ENCODE measurements at places on chromosomes 5 and 9.

DNA sequence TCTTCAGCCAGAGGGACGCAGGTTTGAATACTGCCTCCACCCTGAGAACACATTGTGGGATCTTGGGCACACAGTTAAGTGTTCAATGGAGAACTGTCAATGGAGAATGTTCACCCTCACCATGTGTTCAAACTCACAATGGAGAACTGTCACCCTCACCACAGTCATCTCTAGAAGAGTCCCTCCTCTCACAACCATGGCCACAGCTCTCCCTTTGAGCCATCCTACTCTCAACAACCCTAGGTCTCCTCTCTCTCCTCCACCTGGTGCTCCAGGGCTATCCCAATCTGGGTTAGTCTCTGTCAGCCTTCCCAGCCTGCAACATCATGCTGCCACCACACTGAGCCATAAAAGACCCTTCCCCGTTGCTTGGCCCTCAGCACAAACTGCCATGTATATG is 36.3 kb upstream of the HAND1 start:
- DNase-seq = no peak

GRCh38 chr5:94375801-94376200 is 242.6 kb downstream of the KIAA0825 start:
- no peak for DNase-seq

DNA sequence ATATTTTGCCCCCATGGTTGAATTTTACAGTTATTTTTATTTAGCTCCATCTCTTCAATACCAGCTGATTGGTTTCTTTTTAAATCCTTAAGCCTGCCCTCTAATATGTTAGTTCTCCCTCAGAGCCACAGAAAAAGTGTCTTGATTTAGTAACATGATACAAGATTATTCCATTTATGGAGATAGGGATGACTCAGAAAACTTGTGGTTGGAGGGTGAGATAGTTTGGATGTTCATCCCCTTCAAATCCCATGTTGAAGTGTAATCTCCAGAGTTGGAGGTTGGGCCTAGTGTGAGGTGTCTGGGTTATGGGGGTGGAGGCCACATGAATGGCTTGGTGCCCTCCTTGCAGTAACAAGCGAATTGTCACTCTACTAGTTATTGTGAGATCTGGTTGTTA is 115.7 kb downstream of the FBXO38 start:
- DNase-seq = no peak

GRCh38 chr5:38922199-38922598 is 76.4 kb downstream of the OSMR start:
- DNase-seq = no peak

GRCh38 chr5:38060354-38060753 is 198.0 kb upstream of the EGFLAM start:
- DNase-seq = no peak

DNA sequence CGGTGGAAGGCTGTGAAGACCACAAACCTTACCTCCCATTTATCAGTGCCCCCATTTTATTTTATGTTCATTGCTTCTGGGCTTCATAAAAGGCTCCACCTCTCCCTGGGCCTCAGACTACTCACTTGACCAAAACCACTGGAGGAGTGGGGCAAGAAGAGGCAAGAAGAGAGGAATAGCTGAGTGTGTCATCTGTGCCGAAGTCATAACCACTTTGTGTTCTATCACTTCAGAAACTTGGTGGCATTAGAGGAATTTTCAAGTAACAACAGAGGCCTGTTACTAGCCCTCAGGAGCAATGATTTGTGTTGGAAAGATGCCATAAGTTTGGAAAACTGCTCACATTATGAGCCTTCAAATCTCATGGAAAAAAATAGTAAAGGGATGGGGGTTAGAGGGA is 88.7 kb upstream of the PIK3R1 start:
- no peak for DNase-seq

- DNase-seq = peak; percentile 83
These were observed 4.8 kb upstream of the SMU1 start for GRCh38 chr9:33081128-33081851.

DNA sequence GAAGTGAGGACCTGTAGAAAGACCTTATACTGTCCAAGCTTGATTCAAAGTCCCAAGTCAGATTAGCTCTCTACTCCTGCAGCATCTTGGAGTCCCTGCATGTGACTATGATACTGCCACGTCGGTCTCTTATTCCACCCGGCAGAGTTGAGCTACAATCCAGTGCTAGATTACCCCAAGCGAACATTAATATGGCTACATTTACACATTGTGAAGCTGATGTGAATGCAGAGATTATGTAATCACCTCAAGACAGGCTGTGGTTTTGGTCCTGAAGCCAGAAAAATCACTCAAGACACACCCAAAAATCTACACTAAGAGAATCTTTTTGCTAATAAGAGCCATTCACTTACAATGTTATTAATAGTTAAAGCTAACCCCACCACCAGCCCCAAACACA is 116.7 kb downstream of the GNA14 start:
- no peak for DNase-seq

Measured in HFF-Myc (cell line).